ENCODE measurements at places on chromosomes 1 and 21. TPM values are rescaled to one million over a fixed set of nuclear protein-coding genes. Genes with fewer than 3 reads are reported as not detected.

Gene SLAMF8
- not detected for polyA plus RNA-seq

Gene EPS8L3
- not detected for polyA plus RNA-seq

Gene TNNT2
- polyA plus RNA-seq, result not detected

Gene NPR1
- not detected for polyA plus RNA-seq

Gene TCHHL1
- not detected for polyA plus RNA-seq

Gene C1orf141
- polyA plus RNA-seq, result not detected

Gene SH3D21
- polyA plus RNA-seq, result 2.3 TPM

Gene FAM167B
- polyA plus RNA-seq, result 0.27 TPM

Gene PLA2G2D
- polyA plus RNA-seq, result not detected

Gene RPE65
- polyA plus RNA-seq, result not detected

Gene TNNI3K
- not detected for polyA plus RNA-seq

Gene FCRL1
- polyA plus RNA-seq, result not detected

Gene COL24A1
- polyA plus RNA-seq, result 0.06 TPM

Gene TSEN15
- 41.2 TPM for polyA plus RNA-seq

Gene RGS1
- not detected for polyA plus RNA-seq

Gene CACNA1S
- polyA plus RNA-seq, result not detected

GRCh38 chr21:33171616-33172169, 58.0 kb upstream of the IFNAR2 start:
- DNase-seq, result no peak

DNA sequence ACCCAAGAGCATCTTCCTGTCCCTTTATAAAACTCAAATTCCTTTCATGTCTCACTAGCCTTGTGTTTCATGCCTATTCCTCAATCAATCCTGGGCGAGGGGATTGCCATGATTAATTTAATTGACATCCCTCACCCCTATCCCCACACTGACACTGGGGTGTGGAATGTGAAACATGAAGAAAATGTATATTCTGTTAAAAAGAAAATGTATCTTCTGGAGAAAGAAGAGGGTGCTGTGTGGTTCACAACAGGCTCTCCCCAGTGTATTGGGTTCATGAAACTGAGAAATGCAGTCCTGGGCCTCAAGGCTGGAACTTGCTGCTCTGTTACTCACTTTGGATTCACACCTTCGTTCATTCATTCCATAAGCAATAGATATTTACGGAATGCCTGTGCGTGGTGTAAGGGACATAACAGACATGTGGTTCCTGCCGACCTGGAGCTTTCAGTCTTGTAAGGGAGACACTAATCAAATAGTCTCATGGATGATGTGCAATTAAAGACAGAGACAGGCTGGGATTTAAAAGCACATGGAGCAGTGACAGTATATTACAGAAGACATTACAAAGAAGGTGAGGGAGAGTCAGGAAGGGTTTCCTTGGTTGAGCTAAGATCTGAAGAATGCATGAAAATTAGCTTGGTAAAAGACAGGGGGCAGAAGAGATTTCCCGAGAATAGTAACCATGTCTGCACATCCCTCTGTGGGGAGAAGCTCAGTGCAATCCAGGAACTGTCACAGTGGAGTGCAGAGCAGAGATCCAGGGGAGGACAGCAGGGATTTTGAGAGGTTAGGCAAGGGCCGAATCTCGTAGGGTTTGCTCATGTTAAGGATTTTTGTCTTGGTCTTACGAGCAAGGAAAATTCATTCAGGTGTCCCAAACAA, 32.1 kb downstream of the SERTAD4 start:
- no peak for DNase-seq

- DNase-seq, result no peak
Measured at GRCh38 chr1:234525099-234525799, 46.3 kb upstream of the TARBP1 start.

DNA sequence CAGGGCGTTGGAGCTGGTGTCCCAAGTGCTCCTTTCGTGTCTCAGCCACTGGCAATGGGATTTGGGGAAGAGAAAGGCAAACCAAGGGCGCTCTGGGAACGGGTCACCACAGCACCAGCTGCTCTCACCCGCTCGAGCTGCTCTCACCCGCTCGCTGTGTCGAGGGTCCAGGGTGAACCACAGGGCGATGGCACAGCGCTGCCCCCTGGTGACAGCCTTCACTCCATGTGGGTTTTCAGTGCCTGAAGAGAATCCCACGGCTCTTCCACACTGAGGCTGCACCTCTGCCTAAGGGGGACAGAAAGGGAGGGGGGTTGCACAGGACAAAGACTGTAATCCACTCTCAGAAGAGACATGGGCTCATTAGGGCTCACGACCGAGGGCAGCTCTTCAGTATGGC, 7.1 kb upstream of the CLDN19 start:
- no peak for DNase-seq

- DNase-seq, result no peak
Measured at GRCh38 chr1:43058545-43059360, 100.1 kb upstream of the SLC2A1 start.

- no peak for DNase-seq
Measured at GRCh38 chr1:225733254-225733653, 44.4 kb upstream of the SRP9 start.

DNA sequence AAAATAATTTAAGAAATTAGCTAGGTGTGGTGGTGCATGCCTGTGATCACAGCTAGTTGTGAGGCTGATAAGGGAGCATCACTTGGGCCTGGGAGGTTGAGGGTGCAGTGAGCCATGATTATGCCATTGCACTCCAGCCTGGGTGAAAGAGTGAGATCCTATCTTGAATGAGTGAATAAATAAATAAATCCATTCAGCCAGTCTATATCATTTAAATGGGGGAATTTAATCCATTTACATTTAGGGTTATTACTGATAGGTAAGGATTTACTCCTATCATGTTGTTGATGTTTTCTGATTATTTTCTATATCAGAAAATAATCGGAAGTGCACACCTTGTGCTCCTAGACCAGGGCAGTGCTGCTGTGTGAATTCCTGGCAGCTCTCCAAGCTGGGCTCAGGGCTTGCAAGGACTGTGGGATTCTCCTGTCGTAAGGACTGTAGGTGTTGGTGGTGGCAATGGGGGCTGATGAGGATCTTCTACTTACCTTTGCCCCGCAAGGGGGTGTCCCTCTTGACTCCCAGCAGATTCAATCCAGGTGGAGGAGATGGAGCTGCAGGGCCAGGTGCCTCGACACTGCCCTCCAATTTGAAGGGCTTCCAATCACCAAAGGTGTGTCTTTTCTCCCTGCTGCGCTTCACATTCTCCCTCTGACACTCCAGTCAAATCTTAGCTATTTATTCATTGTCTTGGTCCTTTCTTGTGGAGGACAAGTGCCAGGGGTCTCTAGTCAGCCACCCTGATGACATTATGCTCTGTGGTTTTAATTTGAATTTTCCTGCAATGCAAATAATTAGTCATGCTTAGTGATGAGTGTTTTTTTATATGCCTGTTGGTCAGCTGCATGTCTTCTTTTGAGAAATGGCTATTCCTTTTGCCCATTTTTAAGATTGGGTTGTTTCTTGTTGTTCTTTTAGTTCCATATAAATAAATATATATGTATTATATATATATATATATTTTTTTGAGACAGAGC, 14.1 kb upstream of the TRAPPC10 start:
- no peak for DNase-seq

GRCh38 chr1:20439282-20439681, 46.7 kb downstream of the CAMK2N1 start:
- no peak for DNase-seq

DNA sequence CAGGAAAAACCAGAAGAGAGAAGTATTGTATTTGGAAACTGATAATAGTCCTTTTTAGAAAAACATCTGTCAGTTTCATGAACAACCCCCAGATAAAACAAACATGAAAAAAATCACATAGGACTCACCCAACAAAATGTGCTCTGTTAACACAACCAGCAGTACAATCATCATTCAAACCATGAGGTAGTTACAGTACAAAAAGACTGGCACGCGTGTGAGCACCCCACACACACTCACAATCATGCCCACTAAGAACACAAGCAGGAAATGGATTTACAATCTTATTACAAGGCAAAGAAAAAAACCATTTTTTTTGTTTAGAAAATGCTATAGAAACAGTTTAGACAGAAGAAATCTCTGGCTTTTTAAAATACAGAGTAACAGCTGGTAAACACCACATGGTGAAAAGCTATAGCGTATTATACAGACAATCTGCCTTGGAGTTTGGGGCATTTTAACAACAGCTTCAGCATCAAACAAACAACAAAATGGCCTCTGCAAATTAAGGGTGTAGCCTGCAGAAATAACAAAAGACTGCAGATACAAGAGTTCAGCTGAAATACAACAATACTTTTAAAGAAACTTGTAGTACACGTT, 180.0 kb downstream of the CDC7 start:
- no peak for DNase-seq

- DNase-seq, result no peak
Measured at GRCh38 chr1:72885841-72886240, 603.5 kb upstream of the NEGR1 start.

- DNase-seq, result no peak
Measured at GRCh38 chr1:24341260-24341659, 22.1 kb downstream of the GRHL3 start.

DNA sequence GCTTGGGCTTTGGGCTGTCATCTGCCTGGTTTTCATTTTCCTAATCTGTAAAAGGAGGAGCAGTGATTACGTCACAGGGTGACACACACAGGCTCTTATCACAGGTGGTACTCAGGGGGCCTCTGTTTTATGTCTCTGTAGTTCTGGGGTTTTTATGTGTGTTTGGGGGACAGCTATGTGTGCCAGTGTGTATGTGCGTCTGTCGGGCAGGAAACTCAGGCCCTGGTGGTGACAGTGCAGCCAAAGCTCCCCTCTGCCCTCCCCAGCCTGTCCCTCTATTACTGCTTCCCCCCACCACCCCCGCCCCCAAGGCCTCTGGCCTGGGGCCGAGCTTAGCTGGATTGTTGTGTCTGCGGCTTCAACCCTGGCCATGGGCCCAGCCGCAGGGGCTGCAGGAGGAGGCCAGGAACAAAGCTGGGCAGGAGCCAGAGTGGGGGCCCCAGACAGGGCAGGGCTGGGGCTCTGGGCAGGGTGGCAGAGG, 13.3 kb downstream of the MFAP2 start:
- DNase-seq, result no peak

DNA sequence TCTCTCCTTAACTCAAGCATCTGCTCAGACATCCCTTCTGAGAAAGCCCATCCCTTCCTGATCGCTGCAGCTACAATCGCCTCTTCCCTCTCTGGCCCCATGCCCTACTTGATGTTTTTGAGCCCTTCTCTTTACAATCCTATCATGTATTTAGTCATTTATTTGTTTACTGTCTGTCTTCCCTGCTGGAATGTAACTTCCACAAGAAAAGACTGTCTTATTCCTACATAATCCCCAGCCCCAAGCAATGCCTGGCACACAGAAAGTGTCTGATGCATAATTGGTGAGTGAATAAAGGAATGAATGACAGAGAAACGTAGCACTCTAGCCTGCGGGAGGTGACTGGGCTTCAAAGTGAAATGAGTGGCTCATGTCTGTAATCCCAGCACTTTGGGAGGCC, 25.4 kb downstream of the ECE1 start:
- no peak for DNase-seq

GRCh38 chr1:57165546-57165945, 199.7 kb upstream of the C8B start:
- no peak for DNase-seq

- DNase-seq, result no peak
Measured at GRCh38 chr1:29812408-29813135, 576.2 kb downstream of the PTPRU start.

DNA sequence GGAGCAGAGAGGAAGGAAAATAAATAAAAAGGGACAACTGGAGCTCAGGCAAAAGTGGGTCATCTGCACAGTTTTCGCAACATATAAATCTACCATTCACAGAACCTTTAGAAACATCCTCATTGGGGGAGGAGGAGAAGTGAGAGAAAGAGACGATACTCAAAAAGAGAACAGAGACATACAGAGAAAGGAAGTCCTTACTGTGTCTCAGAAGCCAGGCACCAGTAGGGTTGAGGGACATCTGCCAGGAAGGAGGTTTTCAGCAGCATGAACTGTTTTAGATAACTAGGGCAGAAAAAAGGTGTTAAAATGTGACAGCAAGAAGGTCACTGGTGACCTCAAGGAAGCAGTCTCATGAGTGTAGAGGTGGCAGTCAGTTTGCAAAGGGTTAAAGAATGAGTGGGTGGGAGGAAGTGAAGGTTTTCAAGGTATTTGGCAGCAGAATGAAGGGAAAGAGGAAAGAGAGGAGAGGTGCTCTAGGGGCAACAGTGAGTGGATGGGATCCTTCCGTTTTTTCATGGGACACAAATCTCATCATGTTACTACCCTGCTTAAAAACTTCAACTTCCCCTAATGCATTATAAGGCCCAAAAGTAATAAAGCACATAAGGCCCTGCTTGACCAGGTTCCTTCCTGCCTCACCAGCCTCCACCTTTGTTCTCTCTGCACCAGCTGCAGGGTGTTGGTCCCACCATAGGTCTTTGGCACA, 9.5 kb downstream of the JAK1 start:
- no peak for DNase-seq

DNA sequence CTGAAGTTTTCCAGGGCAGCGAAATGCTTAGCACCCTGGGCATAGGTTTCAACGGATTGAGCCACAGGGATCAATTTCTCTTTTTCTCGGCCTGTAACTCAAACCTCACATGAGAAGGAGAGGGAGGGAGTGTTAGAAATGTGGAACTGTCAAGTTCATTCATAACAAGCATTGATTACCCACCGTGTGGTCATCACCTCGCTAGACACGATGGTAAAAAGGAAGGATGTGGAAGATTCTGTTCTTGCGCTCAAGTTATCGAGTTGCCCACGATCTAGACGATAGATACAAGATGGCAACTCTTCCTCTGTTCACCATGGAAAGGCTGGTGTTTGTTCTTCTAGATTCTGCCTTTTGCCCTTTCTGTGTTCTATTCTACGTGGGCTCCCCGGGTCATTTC, 4.0 kb upstream of the RCAN3 start:
- DNase-seq, result no peak

- DNase-seq, result no peak
Measured at GRCh38 chr1:42075179-42075578, 78.0 kb upstream of the GUCA2B start.

- no peak for DNase-seq
Measured at GRCh38 chr1:8939362-8939995, 6.2 kb upstream of the CA6 start.

GRCh38 chr1:106798991-106799390, 257.5 kb upstream of the PRMT6 start:
- DNase-seq, result no peak

DNA sequence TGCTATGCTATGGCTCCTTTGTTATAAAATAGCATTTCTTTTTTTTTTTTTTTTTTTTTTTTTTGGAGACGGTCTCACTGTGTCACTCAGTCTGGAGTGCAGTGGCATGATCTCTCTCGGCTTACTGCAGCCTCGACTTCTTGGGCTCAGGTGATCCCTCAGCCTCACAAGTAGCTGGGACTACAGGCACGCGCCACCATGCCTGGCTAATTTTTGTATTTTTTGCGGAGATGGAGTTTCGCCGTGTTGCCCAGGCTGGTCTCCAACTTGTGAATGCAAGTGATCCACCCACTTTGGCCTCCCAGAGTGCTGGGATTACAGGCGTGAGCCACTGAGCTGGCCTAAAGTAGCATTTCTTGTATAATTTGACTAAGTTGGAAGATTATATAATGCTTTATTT, 10.8 kb downstream of the CAMTA1 start:
- DNase-seq, result no peak

DNA sequence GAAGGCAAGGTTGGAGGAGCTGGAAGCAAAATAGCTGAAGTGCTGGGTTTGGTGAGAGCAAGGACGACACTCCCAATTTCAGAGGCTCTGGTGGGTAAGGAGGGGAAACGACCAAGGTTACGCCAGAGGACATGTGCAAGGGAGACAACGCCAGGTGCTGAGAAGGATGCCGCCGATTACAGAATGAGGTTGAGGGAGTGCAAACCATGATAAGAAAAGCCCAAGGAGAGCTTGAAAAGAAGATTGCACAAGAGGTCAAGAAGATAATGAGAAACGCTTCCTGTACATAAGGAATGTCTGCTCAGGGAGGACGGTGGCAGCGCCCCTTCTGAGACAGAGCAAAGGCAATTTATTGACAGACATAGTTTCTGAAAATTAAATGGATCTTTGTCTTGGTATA, 382.0 kb upstream of the PROX1 start:
- DNase-seq, result no peak

Data from foreskin keratinocyte (primary cell).